Osteocyte (in vitro differentiated cells): ENCODE measurements at places on chromosomes 11 and 22. TPM values are rescaled to one million over a fixed set of nuclear protein-coding genes. Genes with fewer than 3 reads are reported as not detected.

Gene CD6
- total RNA-seq, result not detected in 2 replicates

Gene MFNG
- 1.5 and 2.3 TPM in 2 replicates for total RNA-seq

Gene PLAAT4
- total RNA-seq, result 7.3 and 8.5 TPM in 2 replicates

Gene MS4A4A
- not detected in 2 replicates for total RNA-seq

Gene FOXR1
- not detected in 2 replicates for total RNA-seq

Gene HSPB2
- 0.34 TPM in 1 of 2 replicates, not detected in the other for total RNA-seq

Gene RIMBP3C
- total RNA-seq, result 0.68 TPM in 1 of 2 replicates, not detected in the other

Gene ADORA2A
- 1.6 and 3.5 TPM in 2 replicates for total RNA-seq

Gene C11orf91
- 0.75 TPM in 1 of 2 replicates, not detected in the other for total RNA-seq

Gene SLC22A6
- total RNA-seq, result not detected in 2 replicates

Gene MIAT
- 1.9 and 3.3 TPM in 2 replicates for total RNA-seq

GRCh38 chr22:32535531-32536190, 61.0 kb downstream of the FBXO7 start:
- no peak overlapping the region for H3K27ac ChIP-seq
- peaks cover 16% of the 10 kb centered on the region for H3K27me3 ChIP-seq
- peaks cover 35% of the 10 kb centered on the region for H3K4me1 ChIP-seq

DNA sequence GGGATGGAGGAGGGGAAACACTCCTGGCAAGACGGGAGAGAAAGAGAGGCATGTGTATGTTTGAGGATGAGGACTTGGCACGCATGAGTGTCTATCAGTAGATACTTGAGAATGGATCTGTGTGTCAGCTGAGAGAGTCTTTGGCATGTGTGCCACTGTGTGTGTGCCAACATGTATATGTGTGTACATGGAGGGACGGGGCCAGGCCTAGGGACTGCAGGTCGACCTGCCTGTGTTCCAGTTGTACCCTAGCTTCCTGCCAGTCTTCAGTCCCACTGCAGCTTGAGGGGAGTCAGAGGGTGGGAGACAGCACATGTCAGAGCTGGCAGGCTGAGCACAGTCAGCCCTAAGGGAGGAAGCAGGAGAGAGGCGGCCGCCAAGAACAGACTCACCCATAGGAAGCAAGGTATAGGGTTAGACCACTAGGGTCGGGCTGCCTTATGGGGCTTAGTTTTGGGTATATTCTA, 5.6 kb downstream of the CLCF1 start:
- DNase-seq, result no peak
- H3K27me3 ChIP-seq, result no peaks in the 10 kb centered on the region
- H3K36me3 ChIP-seq, result peaks cover 11% of the 10 kb centered on the region
- no peak overlapping the region for H3K4me3 ChIP-seq
- H3K27ac ChIP-seq, result peak overlapping the region; percentile 59

DNA sequence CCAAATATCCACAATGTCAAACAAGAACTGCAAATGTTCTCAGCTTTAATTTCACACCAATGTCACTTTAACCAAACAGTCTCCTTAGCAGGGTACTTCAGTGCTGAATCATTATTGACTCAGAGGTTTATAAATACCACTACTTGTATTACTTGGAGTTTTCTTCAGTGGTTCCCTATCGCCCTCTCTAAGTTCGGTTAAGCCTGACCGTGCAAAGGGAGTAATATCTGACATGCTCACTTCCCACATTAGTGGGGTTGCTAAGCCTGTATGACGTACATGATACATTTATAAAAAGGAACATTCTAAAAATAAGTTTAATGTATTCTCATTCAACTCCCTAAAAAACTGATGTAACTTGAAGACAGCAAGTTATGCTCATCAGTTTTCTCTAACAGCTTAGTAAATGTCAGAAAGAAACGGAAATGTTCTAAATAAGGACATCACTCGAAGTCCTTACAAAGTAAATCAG, 93.1 kb upstream of the ZC3H12C start:
- no peak overlapping the region for H3K4me3 ChIP-seq
- H3K4me1 ChIP-seq, result peaks cover 24% of the 10 kb centered on the region
- no peak for DNase-seq
- no peaks in the 10 kb centered on the region for H3K27me3 ChIP-seq

DNA sequence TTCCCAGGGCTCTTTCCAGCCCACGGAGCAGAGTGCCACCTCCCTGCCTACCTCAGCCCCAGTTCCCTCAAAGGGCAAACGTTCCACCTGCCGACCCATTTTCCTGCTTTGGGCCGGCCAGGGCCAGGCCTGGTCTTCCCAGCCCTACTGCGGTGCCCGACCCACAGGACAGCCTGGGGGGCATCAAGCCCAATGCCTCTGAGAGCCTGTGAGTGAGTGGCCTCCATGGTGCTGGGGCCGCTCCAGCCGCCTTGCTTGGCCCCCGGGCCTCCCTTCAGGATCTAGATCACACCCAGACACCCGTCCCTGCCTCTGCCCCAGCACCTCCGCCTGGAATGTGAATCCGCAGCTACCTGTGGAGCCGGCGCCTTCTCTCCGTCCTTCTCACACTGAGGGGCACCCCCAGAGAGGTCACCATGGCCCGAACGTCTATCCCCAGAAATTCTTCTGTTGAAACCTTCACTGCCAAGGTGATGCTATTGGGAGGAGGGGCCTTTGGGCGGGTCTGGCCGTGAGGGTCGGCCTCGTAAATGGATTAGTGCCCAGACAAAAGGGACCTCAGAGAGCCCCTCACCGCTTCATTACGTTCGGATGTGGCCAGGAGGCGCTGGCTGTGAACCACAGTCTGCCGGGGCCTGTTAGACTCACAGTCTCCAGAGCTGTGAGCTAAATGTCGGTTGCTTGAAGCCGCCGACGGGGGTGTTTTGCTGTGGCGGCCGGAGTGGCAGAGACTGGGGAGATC, 36.2 kb upstream of the BRSK2 start:
- no peaks in the 10 kb centered on the region for H3K36me3 ChIP-seq
- no peak for DNase-seq
- H3K27me3 ChIP-seq, result peaks cover 22% of the 10 kb centered on the region
- H3K4me1 ChIP-seq, result no peaks in the 10 kb centered on the region
- no peak overlapping the region for H3K27ac ChIP-seq

DNA sequence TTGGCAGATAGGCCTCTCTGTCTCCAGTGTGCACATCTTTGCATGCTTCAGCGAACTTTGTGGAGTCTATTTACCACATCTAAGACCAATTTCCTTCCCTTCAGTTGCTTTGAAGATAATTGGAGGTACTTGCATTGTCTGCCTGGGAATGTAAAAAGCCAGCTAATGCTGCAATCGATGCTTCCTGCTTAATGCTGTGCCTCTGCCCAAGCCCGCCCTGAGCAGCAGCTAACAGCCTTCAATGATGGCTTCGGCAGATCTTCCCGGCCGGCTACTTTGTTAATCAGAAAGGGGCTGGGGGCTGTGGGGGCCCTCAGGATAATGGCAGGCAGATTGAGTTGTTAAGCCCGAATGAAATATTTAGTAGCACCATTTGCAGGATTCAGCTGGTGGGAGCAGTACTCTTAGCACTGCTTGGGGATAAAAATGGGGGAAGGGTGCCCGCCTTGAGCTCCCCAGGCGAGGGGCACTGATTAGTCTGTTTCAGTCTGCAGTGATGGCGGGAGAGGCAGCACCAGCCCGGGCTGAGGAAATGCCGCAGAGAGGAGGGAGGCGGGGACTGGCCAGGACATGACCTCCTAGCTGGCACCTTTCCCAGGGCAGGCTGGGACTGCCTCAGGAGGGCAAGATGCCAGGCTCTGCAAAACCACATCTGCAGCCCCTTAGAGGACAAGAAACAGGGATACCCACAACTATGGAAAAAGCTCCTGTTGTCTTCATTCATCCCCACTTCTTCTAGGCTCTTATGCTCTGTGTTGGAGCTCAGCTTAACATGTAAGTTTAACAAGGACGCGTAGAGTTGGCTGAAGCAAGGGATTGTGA, 460.0 kb downstream of the BUD13 start:
- DNase-seq, result peak; percentile 75
- no peaks in the 10 kb centered on the region for H3K4me1 ChIP-seq
- H3K27ac ChIP-seq, result no peak overlapping the region
- H3K36me3 ChIP-seq, result no peaks in the 10 kb centered on the region
- no peaks in the 10 kb centered on the region for H3K27me3 ChIP-seq

DNA sequence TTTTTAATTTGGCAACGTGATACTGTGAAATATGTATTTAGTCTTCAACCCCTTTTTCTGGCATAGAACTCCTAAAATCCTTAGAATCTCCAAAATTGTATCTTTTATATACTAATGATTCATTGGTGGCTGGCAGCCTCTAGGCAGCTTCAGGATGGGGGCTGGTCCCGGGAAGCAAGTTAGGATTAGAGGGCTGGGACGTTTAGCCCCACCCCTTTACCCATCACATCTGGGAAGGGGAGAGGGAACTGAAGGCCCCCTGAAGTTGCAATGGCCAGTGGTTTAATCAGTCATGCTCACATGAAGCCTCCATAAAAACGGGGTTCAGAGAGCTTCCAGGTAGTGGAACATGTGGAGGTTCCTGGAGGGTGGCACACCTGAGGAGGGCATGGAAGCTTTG, 7.1 kb downstream of the IL17RA start:
- H3K27ac ChIP-seq, result no peak overlapping the region
- no peak for DNase-seq
- H3K36me3 ChIP-seq, result no peaks in the 10 kb centered on the region
- no peak overlapping the region for H3K4me3 ChIP-seq
- peaks cover under 1% of the 10 kb centered on the region for H3K4me1 ChIP-seq

- no peaks in the 10 kb centered on the region for H3K36me3 ChIP-seq
- H3K27me3 ChIP-seq, result peaks cover 69% of the 10 kb centered on the region
- no peaks in the 10 kb centered on the region for H3K4me1 ChIP-seq
- DNase-seq, result no peak
- H3K4me3 ChIP-seq, result no peak overlapping the region
Observed at GRCh38 chr11:69893631-69894030, 74.4 kb upstream of the FGF3 start.

GRCh38 chr22:23781065-23781464, 5.7 kb upstream of the SMARCB1 start:
- no peak for DNase-seq
- peaks cover 3% of the 10 kb centered on the region for H3K36me3 ChIP-seq
- no peaks in the 10 kb centered on the region for H3K27me3 ChIP-seq
- peak overlapping the region; percentile 78 for H3K27ac ChIP-seq

- H3K36me3 ChIP-seq, result no peaks in the 10 kb centered on the region
- no peak for DNase-seq
Observed at GRCh38 chr11:38900211-38900610, 2302.2 kb upstream of the RAG2 start.

GRCh38 chr11:43222215-43222614, 89.6 kb upstream of the API5 start:
- H3K4me1 ChIP-seq, result no peaks in the 10 kb centered on the region
- no peaks in the 10 kb centered on the region for H3K36me3 ChIP-seq
- no peak overlapping the region for H3K27ac ChIP-seq
- DNase-seq, result no peak
- no peaks in the 10 kb centered on the region for H3K27me3 ChIP-seq

GRCh38 chr22:41752011-41752970, 48.2 kb upstream of the CCDC134 start:
- no peak for DNase-seq
- no peak overlapping the region for H3K4me3 ChIP-seq
- no peaks in the 10 kb centered on the region for H3K36me3 ChIP-seq
- no peak overlapping the region for H3K27ac ChIP-seq

DNA sequence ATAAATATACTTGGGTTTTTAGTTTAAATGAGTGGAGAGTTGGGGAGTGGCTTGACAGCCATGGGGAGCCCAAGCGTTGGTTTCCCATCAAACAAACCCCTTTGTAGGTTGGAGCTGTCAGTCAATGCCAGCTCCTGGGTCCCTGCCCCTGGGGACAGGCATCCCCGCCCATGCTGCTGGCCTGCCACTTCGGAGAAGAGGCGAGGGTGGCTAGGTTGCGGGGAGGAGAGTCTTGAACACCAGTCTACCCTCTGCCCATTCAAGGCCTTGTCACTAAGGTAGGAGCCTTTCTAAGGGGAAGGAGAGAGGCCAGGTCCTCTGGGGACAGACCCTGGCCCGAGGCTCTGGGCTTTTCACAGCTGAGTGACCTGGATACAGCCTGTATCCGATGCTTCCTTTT, 211.9 kb upstream of the CADM1 start:
- peaks cover 15% of the 10 kb centered on the region for H3K4me1 ChIP-seq
- peaks cover 47% of the 10 kb centered on the region for H3K27me3 ChIP-seq
- DNase-seq, result no peak
- H3K27ac ChIP-seq, result no peak overlapping the region

GRCh38 chr22:17065433-17065832, 19.4 kb upstream of the IL17RA start:
- no peak for DNase-seq
- no peak overlapping the region for H3K4me3 ChIP-seq
- H3K27me3 ChIP-seq, result peaks cover 17% of the 10 kb centered on the region
- no peaks in the 10 kb centered on the region for H3K36me3 ChIP-seq
- H3K27ac ChIP-seq, result no peak overlapping the region

GRCh38 chr22:42442748-42443147, 10.5 kb upstream of the NFAM1 start:
- no peak overlapping the region for H3K4me3 ChIP-seq
- H3K4me1 ChIP-seq, result peaks cover 26% of the 10 kb centered on the region
- H3K36me3 ChIP-seq, result no peaks in the 10 kb centered on the region
- H3K27me3 ChIP-seq, result no peaks in the 10 kb centered on the region

- no peak overlapping the region for H3K4me3 ChIP-seq
- DNase-seq, result no peak
- H3K27me3 ChIP-seq, result no peaks in the 10 kb centered on the region
Observed at GRCh38 chr11:83019888-83020579, 51.7 kb downstream of the RAB30 start.

- DNase-seq, result no peak
- peaks cover 95% of the 10 kb centered on the region for H3K4me1 ChIP-seq
- H3K4me3 ChIP-seq, result no peak overlapping the region
- peak overlapping the region; percentile 76 for H3K27ac ChIP-seq
- no peaks in the 10 kb centered on the region for H3K36me3 ChIP-seq
Observed at GRCh38 chr22:27107824-27108223, 450.4 kb downstream of the MIAT start.

DNA sequence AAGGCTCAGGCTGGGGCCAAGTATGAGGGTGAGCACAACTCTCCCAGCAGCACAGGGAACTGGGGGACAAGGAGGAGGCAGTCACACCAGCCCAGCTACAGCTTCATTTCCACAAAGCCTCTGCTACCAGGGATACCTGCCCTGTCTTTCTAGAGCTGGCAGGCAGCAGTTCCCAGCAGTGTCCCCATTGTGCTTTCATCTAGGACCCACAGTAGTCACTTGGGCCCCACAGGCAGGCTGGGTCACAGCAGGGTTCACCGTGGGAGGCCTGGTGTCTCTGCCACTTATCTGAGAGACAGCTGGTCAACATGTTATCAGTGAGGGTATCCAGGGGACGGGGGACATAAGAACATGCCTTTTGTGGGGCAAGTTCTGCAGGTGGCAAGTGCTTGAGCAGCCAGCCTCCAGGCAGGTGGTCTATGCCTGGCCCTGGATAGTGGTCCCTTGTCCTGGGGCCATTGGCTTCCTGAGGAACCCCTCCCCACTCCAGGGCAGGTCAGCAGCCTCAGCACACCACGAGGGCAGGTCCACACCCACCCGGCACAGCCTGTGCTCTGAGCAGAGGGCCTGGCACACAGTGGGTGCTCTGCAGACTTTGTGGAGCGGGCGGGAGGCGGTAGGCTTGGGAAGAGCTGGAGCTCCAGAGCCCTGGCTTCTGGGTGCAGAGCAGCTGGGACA, 29.9 kb downstream of the GNAZ start:
- H3K27me3 ChIP-seq, result no peaks in the 10 kb centered on the region
- DNase-seq, result no peak
- no peaks in the 10 kb centered on the region for H3K36me3 ChIP-seq

GRCh38 chr22:19132693-19133400, 1.7 kb downstream of the TSSK2 start:
- no peak overlapping the region for H3K27ac ChIP-seq
- DNase-seq, result no peak
- no peaks in the 10 kb centered on the region for H3K4me1 ChIP-seq
- H3K27me3 ChIP-seq, result no peaks in the 10 kb centered on the region
- no peak overlapping the region for H3K4me3 ChIP-seq
